ENCODE measurements at places on chromosomes 3 and 15.
A peak's percentile ranks its signal among the peaks of the same experiment; 100 is the strongest.

- no peak for DNase-seq
Observed at GRCh38 chr3:11145888-11146287, 8.4 kb upstream of the HRH1 start.

- no peak for DNase-seq
Observed at GRCh38 chr15:70561885-70562284, 201.5 kb downstream of the UACA start.

DNA sequence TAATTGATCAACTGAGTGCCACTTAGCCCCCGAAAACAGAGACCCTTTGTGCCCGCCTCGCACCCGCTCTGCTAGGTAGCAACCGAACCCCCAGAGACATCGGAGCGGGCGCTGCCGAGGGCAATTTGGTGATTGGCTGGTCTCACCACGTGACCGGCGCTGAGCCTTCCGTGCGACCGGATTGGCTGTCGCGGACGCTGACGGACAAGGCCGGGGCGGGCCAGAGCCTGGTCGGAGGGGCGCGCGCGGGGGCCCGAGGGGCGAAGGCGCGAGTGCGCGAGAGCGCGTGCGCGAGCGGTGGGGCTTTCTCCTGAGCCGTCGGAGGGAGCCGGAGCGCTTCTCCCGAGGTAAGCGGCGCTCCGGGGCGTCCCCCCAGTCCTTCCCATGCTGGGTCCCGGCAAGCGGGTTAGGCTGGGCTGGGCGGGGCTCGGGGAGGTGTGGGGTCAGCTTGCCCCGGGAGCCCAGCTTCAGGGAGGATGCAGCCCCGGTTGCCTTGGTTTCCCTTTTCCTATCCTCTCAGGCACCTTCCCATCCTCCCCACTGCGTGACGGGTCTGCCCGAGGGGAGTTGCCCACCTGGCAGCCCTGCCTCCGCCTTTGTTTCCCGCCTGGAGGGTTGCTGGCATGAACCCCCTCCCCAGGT lies at the start of gene TMEM108:
Gene TMEM108 (plus strand): TSS at position 303 of the 642 bp plus-strand sequence.
- peak; percentile 66 for DNase-seq

DNA sequence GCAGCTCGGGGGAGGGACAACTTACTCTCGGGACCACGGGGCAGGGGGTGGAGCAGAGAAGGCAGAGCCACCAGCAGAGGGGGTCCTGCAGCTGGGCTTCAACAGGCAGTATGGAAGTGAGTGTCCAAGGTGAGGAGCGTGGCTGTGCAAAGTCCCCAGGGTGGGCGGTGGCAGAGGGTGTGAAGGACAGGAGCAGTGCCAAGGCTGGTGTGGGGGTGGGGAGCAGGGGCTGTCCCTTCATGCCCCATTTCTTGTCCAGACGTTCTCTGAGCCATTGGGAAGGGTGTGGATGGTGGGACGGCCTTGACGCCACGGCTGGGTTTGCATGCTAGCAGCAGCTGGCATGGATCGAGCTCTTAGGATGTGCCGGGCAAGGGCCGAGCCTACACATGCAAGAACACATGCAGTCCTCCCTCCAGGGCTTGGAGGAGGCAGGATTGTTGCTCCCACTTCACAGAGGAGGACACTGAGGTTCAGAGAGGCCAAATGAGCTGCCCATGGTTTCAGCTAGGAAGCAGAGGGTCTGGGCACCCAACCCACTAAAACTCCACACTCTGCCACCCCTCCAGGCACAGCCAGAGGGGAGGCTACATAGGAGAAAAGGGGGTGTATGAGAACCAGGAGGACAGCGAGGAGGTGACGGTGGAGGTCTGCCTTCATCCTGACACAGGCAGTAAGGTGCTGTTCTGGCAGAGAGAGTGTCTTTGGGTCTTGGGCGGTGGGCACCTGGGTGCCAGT lies 93.6 kb downstream of the TBC1D2B start:
- DNase-seq: no peak

- no peak for DNase-seq
Observed at GRCh38 chr3:114697401-114697800, 403.6 kb downstream of the TIGIT start.

DNA sequence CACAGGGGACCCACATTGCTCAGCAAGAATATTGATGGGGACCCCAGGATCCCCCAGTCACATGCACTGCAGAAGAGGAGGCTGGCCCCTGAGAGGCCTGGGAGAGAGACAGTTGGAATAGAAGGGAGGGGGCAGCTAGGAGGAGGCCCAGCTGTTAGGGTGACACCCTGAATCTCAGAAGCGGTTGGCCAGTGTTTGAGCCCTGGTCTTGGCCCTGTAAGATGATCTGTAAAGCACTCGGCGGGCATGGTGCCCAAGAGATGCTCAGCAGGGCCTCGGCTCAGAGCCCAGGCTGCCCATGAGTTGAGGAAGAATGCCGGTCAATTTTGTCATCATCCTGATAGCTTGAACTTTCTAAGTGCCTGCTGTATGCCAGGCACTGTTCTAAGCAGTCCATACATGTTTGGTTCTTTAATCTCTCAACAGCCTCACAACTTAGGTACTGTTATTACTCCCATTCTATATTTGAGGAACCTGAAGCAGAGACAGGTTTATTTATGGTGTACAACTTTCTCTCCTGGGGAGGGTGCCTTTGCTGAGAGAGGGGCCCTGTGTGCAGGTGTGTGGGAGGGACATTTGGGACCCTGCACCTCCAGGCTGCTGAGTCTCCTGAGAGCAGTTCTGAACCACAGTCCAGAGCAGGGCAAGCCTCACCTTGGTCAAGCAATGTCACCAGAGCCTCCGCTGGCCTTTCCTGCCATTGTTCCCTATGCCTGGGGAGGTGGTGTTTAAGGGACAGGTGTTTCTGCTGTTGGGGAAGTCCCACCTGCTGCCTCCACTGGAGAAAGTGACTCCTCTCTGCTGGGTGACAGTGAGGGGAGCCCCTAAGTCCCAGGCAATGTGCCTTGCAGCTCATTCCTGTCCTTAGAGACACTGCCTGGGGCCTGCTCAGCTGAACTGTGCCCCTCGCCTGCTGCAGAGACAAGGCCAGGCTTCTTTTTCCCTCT lies 26.0 kb downstream of the SLC6A6 start:
- DNase-seq: no peak

GRCh38 chr3:16546186-16547010 lies 32.9 kb upstream of the RFTN1 start:
- DNase-seq: peak; percentile 89

DNA sequence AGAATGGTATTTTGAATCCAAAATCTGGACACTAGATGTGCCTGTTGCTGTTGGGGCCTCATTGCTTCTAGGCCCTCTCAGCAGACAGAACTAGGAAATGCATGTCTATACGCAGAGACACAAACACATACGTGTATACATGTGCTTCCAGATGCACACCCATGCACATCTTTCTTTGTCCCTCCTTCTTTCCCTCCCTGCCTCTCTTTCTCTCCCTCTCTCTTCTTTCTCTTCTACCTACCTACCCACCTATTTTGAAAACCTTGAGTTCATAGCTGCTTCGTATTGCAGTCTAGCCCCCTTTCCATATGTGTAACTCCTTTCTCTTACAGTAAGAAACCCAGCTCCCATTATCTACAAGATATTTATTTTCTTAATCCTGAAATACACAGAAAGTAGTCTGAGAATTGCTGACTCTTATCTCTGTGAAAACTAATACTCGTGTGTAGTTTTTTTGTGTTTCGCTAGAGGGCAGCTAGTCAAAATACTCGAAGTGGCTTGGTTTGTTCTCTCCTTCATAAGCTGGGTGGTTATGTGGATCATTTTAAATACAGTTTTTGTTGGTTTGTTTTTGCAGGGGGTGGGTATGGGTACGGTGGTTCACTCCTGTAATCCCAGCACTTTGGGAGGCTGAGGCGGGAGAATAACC lies 18.5 kb downstream of the RPL32 start:
- peak; percentile 83 for DNase-seq

DNA sequence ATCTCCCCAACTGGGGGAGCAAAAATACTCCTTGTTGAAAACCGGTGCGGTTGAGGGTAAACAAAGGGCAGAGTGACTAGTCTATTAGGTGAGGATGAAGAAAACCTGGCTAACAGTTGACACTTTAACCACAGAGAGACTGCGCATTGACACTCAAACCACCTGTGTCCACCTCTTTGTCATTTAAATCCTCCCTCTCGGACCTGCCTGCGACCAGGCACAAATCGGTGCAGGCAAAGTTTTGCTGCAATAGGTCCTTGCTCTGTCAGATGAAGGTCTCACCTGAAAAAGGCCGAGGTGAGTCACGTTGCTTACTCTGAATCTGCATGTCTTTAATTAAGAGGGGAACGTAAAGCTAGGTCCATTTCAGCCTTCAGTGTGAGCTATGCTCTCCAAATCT lies 494.1 kb upstream of the DPPA4 start:
- DNase-seq: no peak

- DNase-seq: no peak
Observed at GRCh38 chr15:77720173-77720572, 87.5 kb upstream of the LINGO1 start.

DNA sequence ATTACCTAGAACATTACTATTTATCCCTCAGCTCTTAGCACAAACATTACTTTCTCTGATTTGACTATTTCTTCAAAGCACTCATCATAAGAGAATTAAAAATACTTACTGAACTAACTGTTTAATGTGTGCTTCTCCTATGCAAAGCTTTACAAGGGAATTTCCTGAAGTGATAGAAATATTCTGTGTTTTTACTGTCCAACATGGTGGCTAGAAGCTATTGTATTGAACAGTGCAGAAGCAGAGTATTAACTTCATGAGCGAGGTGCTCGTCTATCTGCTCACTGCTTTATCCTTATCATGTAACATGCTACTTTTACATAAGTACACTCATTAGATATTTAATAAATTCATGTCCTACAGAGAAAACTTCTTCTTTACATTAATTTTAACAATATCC lies 239.1 kb downstream of the ISL2 start:
- no peak for DNase-seq

- no peak for DNase-seq
Observed at GRCh38 chr3:65004795-65005295, 317.0 kb upstream of the ADAMTS9 start.
